ENCODE measurements at places on chromosomes 13 and 19.
A peak's percentile ranks its signal among the peaks of the same experiment; 100 is the strongest.

DNA sequence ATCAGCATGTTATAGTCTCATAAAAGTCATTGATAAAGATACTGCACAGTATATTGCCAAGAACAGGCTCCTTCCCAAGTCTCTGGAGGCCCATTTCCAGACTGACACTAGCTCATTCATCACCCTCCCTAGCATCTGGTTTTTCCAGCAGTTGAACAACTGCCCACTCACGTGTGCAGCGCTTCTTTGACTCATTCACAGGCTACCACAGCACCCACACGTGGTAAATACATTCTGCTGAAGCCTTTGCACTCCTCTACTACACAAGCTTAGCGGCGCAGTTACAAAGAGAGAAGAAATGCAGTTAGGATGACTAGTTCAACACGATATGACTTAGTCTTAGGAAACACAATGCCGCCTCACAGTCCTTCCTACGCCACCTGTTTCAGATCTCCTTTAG, 87.7 kb downstream of the DOCK9 start:
- DNase-seq = no peak

- DNase-seq = no peak
These were observed 4.8 kb downstream of the PPP6R1 start for GRCh38 chr19:55253842-55254624.

DNA sequence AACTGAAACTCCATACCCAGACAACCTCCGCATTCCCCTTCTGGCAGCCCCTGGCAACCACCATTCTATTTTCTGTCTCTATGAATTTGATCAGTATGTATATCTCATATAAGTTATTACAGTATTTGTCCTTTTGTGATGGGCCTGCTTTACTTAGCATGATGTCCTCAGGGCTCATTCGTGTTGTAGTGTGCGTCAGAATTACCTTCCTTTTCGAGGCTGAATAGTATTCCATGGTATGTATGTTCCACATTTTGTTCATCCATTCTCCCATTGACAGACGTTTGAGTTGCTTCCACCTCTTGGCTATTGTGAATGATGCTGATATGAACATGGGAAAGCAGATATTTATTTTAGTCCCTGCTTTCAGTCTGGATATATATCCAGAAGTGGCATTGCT, 5.0 kb downstream of the PLEKHF1 start:
- no peak for DNase-seq

DNA sequence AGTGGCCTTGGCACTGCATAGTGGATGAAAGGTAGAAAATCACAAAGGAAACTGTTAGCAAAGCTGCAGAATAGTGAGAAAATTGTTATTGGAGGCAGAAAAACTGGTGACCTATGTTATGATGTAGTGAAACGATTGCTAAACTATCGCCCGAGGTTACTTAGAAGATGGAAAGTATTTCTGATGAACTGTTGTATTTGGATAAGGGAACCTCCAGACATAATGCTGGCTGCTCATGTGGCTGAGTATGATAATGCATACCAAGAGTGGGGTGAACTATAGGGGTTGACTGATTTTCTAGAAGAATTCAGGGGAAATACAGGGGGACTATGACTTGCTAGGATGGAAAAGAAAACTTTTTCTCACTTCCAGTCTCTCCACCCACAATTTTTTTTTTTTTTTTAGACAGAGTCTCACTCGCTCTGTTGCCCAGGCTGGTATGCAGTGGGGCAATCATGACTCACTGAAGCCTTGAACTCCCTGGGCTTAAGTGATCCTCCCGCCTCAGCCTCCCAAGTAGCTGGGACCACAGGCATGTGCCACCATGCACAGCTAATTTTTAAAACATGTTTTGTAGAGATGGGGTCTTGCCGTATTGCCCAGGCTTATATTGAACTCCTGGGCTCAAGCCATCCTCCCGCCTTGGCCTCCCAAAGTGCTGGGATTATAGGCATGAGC, 4.4 kb upstream of the EID2 start:
- no peak for DNase-seq

DNA sequence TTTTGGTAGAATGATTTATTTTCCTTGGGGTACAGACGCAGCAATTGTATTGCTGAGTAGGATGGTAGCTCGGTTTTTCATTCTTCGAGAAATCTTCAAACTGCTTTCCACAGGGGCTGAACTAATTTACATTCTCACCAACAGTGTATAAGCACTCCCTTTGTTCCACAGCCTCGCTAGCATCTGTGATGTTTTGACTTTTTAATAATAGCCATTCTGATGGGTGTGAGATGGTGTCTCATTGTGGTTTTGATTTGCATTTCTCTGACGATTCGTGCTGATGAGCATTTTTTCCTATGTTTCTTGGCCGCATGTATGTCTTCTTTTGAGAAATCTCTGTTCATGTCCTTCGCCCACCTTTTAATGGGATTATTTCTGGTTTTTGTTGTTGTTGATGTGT, 54.8 kb upstream of the UQCRFS1 start:
- DNase-seq = no peak

GRCh38 chr19:10502524-10503001, 593 bp downstream of the KEAP1 start:
- peak; percentile 96 for DNase-seq

GRCh38 chr13:25281935-25282332, 5.4 kb downstream of the MTMR6 start:
- DNase-seq = no peak

GRCh38 chr19:16197622-16198369, at the start of gene AP1M1:
Gene AP1M1 (plus strand): TSS chr19:16197911. CDS start chr19:16198027, 116 bp downstream.
- peak; percentile 99 for DNase-seq

GRCh38 chr13:108924541-108924940, 295.1 kb downstream of the MYO16 start:
- no peak for DNase-seq

DNA sequence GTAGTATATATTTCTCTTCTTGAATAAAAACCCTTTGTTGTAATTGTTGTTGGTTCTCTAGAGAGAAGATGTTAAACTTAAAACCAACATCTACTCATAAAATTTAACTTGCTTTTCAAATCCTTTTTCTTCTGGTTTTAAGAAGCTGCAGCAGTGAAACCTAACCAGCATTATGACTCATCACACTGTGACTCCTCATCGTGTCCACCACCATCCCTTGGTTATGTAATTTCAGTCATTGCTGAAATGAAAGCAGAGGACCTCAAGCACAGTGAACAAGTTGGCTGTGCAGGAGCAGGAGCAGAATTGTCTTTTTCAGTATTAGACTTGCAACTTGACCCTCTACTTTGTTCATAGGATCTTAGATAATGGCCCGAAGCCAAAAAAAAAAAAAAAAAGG, 64.9 kb upstream of the HTR2A start:
- no peak for DNase-seq

DNA sequence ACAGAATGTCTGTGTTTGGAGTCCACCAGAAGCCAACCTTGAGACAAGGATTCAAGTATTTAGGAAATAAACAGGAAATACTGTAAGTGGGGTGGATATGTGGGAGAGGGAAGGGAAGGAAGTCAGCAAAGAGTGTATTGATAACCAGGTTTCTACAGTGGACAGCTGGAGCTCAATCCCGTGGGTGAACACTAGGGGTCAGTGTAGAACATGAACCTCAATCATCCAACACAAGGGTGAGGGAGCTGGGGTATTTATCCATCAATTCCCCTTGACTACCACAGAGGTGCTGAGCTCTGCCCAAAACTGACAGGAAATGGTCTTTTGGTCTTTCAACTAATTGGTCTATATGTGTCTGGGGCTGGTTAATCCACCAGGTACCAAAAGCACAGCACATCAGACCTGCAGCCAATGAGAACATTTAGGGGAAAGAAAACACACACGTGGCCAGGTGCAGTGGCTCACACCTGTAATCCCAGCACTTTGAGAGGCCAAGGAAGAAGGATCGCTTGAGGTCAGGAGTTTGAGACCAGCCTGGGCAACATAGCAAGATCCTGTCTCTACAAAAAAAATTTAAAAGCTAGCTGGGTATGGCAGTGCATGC, 5.6 kb upstream of the SYDE1 start:
- no peak for DNase-seq

- no peak for DNase-seq
These were observed 33.0 kb downstream of the MIPEP start for GRCh38 chr13:23856008-23856750.

GRCh38 chr19:54189145-54189734, at the start of gene MBOAT7:
Gene MBOAT7 (minus strand): TSS chr19:54189580. CDS start chr19:54188508, 1,072 bp downstream.
- no peak for DNase-seq

DNA sequence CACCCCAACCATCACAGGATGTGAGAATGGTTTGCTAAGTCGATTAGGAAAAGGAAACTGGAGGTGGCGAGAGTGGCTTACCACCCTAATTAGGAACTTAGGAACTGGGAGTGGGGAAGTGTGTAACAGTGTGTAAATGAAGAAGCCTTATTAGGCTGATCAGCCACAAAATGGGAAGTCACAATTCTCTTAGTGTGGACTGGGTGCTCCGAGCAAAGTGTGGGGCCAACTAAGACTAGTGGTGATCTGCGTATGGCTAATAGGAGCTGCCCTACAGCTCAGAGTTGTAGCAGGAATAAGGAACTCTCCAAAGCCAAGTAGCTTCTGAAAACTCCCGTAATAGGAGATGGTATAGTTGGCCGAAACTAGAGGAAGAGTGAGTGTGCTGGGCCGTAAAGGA, 7.6 kb downstream of the SIGLEC11 start:
- no peak for DNase-seq

DNA sequence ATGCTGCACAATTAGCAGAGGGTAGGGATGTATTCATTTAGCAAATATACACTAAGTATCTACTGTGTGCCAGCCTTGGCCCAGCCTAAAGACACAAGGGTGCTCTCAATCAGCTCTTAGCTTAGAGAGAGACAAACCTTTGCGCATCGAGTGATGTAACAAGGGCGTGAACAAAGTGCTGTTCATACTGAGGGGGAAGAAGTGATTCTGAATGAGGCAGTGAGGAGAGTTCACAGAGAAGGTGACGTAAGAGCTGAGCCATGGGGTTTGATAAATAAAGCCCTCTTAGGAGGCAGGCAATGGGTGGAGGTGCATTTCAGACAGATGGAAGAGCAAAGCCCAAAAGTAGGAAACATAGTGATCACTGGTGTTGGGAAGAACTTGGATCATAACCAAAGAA, 68.5 kb downstream of the FLT1 start:
- DNase-seq = no peak

DNA sequence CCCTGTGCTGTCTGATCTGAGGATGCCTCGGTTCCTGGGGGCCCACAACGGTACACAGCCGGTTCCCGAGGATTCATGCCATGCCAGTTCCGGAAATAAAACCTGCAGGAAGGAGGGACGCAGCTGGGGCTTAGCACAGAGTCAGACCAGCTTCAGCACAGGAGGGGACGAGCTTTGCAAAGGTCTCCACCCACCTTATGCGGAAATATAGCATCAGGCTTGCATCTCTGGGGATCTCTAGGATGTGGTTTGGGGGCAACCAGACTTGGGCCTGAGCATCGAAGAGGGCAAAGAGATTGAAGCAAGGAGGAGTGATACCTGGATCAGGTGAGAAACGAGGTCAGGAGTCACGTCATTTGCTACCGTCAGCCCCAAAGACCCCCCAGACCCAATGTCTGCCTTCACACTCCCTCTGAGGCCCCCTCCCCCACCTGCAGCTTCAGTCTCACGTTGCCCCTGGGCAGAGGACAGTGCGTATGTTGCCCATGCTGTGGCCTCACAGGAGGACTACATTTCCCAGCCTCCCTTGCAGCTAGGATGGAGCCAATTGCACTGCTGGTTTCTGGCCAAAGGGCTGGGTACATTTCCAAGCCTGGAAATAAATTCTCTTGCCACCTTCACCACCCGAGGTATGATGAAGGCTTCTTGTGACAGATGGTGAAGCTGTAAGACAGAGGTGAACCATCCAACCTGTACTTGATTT, 12.1 kb downstream of the TYK2 start:
- no peak for DNase-seq

DNA sequence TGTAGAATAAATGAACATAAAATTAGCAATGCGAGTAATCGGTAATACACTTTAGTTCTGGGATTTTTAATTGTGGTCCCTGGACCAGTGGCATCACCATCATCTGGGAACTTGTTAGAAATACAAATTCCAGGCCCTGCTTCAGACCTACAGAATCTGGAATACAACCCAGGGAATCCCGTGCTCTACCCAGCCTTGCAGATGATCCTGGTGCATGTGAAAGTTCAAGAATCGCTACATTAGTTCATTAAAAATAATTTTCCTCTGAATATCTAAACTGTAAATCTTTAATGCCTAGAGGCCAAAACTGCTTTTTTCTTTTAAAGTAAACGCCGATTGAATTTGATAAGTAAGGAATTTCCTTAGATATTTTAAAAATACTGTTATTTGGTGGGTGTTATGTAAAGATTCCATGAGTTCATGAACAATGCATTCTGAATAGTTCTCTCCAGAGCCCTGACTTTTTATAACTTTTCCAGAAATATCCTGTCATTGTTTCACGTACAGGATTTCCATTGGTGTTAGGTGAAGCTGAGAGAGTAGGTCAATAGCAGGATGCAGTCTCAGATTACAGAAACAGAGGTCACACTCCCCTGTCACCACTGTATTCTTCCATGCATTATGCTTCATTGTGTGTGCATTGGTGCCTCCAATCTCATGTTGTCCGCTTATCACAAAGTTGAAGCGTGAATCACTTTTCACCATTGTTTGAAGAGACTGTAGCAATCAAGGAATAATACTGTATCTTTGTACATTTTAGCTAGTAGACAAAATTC, 596.5 kb upstream of the KLF12 start:
- DNase-seq = no peak

DNA sequence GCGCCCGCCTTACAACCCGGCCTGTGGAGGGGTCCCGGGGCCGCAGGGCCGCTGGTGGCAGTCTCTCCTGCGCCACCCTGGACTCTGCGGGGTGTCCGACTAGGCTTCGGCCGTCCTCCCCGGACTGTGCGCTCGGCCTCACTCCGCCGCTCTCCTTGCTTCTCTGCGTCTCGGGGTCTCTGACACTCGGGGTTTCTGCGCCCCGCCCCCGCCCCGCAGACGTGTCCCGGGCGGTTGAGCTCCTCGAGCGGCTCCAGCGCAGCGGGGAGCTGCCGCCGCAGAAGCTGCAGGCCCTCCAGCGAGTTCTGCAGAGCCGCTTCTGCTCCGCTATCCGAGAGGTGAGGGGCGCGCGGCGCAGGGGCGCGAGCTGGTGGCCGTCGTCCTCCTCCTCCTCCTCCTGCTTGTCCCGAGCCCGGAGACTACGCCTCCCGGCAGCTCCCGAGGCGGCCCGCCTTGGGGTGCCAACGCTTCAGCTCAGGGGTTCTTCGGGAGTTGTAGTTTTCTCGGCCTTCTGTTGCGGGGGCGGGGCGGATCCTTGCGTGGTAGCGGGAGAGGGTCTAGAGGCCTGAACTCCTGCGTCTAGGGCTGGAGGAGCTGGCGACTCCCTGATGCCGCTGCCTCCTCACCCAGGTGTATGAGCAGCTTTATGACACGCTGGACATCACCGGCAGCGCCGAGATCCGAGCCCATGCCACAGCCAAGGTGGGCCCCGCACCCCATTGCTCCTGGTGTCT, 627 bp downstream of the LIN7B start:
- DNase-seq = no peak

GRCh38 chr13:49046002-49046401, 70.3 kb downstream of the FNDC3A start:
- no peak for DNase-seq

GRCh38 chr13:77563111-77563510, 27.6 kb downstream of the SCEL start:
- DNase-seq = no peak

DNA sequence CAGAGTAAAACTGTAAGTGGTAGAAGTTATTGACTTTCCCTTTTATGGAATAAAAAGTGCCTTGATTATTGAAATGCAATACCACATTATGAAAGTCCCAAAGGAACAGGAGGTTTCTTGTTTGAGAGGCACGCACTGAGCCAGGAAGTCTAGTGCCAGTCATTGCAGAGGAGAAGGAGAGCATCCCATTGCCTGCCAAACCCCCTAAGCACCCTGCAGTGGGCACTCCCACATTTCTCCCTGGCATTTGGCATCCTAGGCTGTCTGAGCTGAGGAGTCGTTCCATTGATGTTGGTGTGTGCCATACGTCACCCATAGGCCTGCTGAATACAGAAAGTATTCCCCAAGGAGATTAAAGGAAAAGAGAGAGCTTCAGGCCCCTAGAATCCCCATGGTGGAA, 85.7 kb upstream of the MBNL2 start:
- no peak for DNase-seq
